ENCODE measurements at places on chromosomes 2 and 18. TPM values are rescaled to one million over a fixed set of nuclear protein-coding genes. Genes with fewer than 3 reads are reported as not detected.

- H3K4me1 ChIP-seq: peaks cover 29% of the 10 kb centered on the region
- no peaks in the 10 kb centered on the region for H3K36me3 ChIP-seq
- H3K4me3 ChIP-seq: peak overlapping the region; percentile 76
- no peaks in the 10 kb centered on the region for H3K27me3 ChIP-seq
- DNase-seq: peak; percentile 77
Measured at GRCh38 chr2:85887566-85888019, 1.2 kb downstream of the ST3GAL5 start.

DNA sequence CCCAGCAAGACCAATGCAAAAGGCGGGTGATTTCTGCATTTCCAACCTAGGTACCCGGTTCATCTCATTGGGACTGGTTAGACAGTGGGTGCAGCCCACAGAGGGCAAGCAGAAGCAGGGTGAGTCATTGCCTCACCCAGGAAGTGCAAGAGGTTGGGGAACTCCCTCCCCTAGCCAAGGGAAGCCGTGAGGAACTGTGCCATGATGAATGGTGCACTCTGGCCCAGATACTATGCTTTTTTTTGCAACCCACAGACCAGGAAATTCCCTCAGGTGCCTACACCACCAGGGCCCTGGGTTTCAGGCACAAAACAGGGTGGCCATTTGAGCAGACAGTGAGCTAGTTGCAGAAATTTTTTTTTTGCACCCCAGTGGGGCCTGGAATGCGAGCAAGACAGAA, 662.6 kb upstream of the ACVR2A start:
- no peaks in the 10 kb centered on the region for H3K27me3 ChIP-seq
- H3K27ac ChIP-seq: no peak overlapping the region
- H3K4me3 ChIP-seq: no peak overlapping the region

DNA sequence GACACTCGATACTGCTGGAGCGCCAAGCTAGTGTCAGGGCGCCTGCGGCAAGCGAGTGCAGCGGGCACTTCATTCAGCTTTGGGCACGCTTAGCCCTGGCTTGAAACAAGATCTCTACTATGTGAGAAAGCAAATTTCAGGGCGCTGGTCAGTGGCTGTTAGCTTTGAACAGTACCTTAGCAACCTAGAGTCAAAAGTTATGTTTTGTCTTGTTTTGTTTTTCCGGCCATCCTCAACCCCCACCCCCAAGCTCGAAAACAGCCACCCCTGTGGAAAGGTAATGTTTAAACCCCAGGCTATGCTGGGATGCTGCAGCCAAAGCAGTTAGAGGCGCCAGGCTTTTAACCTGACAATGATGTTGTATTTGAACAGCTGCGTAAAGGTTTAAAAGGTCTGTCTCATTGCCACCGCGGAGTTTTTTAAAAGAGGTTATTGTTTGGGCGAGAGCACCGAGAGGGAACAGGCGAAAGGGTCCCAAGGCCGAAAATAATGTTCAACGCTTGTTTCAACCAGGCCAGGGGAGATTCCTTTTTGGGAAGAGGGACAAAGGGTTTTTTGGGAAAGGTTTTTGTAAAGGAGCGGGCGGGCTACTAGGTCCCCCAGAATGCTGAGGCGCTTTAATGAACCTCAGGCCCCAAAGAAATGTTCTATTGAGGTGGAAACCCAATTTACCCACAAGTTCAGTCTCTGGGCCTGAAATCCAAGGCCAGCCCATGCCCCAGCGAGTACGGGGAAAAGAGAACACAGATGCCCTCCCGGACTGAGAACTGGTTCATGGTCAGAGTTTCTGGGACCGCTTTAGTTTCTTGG, 2.3 kb upstream of the HOXD10 start:
- H3K4me1 ChIP-seq: peaks cover 16% of the 10 kb centered on the region
- H3K27me3 ChIP-seq: peaks cover 100% of the 10 kb centered on the region
- H3K4me3 ChIP-seq: no peak overlapping the region

DNA sequence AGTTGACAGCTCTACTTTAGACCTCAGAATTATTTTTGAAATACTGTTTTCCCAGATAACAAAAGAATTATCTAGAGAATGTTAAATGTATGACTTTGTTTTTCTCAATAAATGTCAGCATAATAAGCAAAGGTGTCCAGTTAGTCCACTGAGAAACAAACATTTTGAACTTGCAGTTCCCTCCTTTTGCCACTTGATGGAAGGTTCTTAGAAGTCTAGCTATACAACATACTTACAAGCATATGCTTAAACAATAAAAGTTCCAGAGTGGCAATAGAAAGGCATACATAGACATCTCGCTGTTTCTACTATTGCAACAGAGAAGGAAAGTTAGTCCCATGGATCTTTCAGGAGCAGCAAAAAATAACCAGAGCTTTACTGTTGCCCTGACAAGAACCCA, 11.8 kb downstream of the NDUFA10 start:
- peaks cover 91% of the 10 kb centered on the region for H3K36me3 ChIP-seq
- H3K4me3 ChIP-seq: no peak overlapping the region
- H3K27ac ChIP-seq: no peak overlapping the region
- no peaks in the 10 kb centered on the region for H3K4me1 ChIP-seq
- DNase-seq: no peak

GRCh38 chr2:75522543-75523312, 38.0 kb downstream of the EVA1A start:
- H3K4me3 ChIP-seq: no peak overlapping the region
- no peaks in the 10 kb centered on the region for H3K4me1 ChIP-seq
- H3K36me3 ChIP-seq: no peaks in the 10 kb centered on the region
- DNase-seq: no peak

DNA sequence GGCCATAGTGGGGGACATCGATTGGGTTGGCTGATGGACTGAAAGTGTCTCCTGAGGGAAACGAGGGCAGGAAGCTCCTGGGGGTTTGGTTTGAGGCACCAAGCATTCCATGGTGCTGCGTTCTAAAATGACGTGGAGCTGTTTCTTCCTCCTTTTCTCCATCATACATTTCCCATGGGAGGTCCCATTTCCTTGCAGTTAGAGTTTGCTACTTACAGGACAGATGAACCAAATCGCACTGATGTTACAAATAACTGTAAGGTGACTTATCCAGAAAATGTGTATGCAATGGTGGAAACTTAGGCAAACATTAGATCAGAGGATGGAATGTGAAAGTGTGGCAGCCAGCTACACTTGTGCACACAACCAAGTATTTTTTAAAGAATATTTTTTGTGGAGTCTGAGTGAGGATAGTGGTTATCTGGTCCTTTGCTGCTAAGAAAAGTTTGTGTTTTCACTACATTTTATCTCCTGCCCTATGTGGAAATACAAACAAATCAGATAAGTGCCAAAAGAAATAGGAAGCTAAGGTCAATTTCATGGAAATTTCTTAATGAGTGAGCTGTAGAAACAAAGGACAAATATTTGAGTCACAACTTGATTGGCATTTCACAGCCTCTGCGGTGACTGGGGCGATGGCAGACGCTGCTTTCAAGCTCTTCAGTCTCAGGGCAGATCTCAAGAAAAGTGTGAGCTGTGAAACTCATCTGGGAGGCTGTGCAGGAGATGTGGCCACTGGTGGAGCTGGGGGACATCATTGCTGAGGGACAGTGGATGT, 256.2 kb downstream of the TSN start:
- H3K36me3 ChIP-seq: no peaks in the 10 kb centered on the region
- no peak for DNase-seq
- no peaks in the 10 kb centered on the region for H3K27me3 ChIP-seq
- no peak overlapping the region for H3K4me3 ChIP-seq
- H3K27ac ChIP-seq: no peak overlapping the region
- no peaks in the 10 kb centered on the region for H3K4me1 ChIP-seq

DNA sequence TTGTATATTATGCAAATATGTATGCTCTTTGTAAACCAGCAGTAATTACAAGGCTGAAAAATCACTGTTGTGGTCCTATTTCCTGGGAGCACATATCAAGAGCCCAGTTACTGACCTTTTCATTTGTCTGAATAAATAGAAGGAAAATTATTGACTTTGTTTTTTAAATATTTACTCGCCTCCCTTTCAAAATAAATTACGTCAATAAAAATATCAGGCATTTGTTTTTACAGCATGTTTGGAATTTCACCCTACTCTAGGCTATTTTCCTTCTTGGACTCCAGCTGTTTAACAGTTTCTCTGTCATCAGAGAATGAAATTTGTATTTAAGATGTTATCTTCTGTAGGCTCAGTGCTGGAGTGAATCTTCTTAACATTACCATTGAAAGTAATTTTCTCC, 59.9 kb upstream of the LRATD1 start:
- DNase-seq: no peak
- H3K36me3 ChIP-seq: no peaks in the 10 kb centered on the region
- no peaks in the 10 kb centered on the region for H3K27me3 ChIP-seq
- no peak overlapping the region for H3K4me3 ChIP-seq

DES gene
- 21,224 TPM for total RNA-seq

GRCh38 chr18:47457614-47458013, 206.2 kb upstream of the SKOR2 start:
- no peaks in the 10 kb centered on the region for H3K27me3 ChIP-seq
- H3K27ac ChIP-seq: no peak overlapping the region
- no peak overlapping the region for H3K4me3 ChIP-seq
- DNase-seq: no peak

TEKT4 gene
- total RNA-seq: not detected

DNA sequence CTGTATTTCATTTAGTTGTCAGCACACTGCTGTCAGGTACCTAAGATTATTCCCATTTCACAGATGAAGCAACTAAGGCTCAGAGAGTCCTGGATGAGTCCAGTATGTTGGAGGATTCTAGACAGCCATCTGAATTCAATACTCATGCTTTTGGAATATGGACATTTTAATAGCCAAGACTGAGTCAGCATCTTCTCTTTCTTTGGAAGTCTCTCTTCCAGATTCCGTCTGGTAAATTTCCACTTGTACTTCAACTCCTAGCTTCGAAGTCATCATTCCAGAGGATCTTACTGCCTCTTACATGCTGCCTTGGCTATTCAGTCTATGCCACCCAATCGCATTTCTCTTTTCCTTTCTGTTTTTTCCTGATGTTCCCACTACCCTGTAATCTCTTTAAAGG, 40.6 kb downstream of the INSIG2 start:
- no peaks in the 10 kb centered on the region for H3K36me3 ChIP-seq
- H3K27me3 ChIP-seq: no peaks in the 10 kb centered on the region
- H3K4me1 ChIP-seq: peaks cover 5% of the 10 kb centered on the region
- H3K4me3 ChIP-seq: no peak overlapping the region
- H3K27ac ChIP-seq: no peak overlapping the region

DNA sequence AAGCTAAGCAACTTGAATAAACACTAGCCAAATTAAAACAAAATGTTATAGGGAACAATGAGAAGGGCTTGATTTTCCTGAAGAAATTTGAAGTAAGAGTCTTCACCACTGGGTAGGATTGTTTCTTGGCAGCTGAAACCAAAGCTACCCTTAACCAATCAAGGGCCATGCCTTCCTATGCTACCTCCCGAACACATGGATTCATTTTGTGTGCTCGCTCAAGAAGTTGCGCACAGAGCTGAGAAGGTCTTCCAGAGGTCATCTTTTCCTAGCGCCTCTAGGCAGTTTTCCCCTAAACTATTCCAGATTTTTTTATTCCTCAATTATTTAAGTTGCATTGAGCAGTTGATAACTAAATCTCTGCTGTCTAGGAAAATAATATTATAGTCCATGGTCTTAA, 264.6 kb downstream of the RBM43 start:
- H3K4me3 ChIP-seq: no peak overlapping the region
- H3K4me1 ChIP-seq: no peaks in the 10 kb centered on the region
- DNase-seq: no peak
- H3K27me3 ChIP-seq: no peaks in the 10 kb centered on the region

DNA sequence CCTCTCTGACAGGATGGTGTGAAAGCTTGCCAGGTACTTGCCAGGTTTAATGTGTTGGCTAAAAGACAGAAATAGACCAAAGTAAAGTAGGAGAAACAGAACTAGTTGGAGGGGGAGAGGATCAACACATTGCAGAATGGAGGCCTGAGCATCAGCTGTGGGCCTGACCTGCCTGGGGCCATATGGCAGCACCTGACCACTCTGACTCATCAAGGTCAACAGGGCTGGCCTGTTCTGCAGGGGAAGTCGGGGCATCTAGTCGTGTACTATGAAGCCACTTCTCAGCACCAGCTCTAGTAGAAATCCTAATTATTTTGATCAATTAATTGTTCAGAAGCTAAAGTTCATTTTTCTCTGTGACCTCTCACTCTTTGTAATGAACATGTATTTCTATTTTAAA, 35.8 kb upstream of the NOSTRIN start:
- DNase-seq: no peak
- H3K4me3 ChIP-seq: no peak overlapping the region
- no peaks in the 10 kb centered on the region for H3K4me1 ChIP-seq
- no peak overlapping the region for H3K27ac ChIP-seq
- no peaks in the 10 kb centered on the region for H3K27me3 ChIP-seq

DNA sequence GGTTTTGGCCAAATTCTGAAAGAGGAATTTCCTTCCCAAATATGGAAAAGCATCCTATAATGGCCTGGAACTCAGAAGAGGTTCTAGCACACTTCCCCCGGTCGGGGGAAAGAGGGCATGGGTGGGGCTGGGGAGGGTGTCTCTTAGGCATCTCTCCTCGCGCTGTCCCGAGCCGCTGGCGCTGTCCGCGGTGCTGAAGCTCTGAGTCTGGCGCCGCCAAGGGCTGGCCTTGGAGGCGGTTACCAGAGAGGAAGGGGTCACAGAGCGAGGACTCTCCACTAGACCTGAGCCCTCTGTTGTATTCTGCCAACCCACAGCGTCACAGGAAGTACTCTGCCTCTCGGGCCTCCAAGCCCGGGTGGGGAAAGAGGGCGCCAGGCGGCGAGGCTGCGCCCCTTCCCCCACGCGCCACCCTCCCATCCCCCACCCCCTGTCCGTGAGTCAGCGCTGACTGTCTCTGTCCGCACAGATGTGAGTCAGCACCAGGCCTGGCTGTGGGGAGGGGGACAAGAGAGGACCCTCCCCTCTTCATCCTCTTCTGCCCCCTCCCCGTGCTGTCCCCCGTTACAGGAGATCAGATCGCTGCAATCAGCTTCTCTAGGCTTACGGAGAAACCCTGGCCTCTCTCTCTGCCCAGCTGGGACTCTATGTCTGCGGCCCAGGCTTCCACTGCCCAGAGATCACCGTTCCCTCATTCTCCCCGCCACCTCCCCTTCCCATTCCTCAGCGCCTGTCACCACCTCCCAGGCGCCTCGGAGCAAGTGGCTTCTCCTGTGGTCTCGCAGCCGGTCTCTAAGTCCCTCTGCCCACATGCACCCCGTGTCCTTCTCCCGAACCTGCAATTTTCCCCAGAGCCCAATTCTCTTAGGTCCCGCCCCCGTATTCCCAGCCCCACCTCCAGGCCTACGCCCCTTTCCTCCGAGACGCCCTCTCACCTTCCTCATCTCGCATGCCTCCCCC, 779 bp downstream of the PTPRN start:
- no peak overlapping the region for H3K27ac ChIP-seq
- no peak for DNase-seq
- peaks cover 30% of the 10 kb centered on the region for H3K27me3 ChIP-seq
- H3K4me1 ChIP-seq: no peaks in the 10 kb centered on the region
- H3K4me3 ChIP-seq: no peak overlapping the region
- no peaks in the 10 kb centered on the region for H3K36me3 ChIP-seq

ALPG gene
- not detected for total RNA-seq
